Right renal pelvis (tissue), 4 donors: ENCODE measurements at places on chromosomes 1 and 21. TPM values are rescaled to one million over a fixed set of nuclear protein-coding genes. Genes with fewer than 3 reads are reported as not detected.

DNA sequence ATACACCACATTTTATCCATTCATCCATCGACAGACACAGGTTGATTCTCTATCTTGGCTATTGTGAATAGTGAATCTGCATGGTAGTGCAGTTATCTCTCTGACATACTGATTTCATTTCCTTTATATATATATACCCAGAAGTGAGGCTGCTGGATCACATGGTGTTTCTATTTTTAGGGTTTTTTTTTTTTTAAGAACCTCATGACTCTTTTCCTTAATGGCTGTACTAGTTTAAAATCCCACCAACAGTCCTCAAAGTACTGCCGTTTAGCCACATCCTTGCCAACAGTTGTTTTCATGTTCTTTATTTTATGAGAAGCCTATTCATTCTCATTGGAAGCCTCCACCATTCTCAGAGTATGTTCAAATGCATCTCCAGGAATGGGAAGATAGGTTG is 258.7 kb upstream of the SNX7 start:
- DNase-seq: no peak

Gene OR2T11
- polyA plus RNA-seq: not detected

Gene NUDT4B
- polyA plus RNA-seq: 1.7 TPM

Gene BMP8B
- 3.8 TPM for polyA plus RNA-seq

GRCh38 chr1:154404984-154405746 is at the start of gene IL6R:
IL6R (plus strand) TSS chr1:154405343; CDS start chr1:154405630, 287 bp downstream.
- DNase-seq: no peak

DNA sequence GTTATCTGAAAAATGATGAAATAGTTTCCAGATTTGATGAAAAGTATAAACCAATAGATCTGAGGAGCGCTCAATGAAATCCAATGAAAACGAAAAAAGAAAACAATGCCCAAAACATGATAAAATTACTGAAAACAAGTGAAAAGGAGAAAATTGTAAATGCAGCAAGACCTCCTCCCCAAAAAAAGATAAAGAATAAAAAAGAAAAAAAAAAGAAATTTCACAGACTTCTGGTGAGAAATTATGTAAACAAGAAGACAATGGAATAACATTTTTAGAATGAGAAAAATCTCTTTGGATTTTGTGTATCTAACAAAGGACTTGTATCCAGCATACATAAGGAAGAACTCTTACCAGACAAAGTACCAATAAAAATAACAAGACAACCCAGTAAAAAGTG is 134.2 kb downstream of the DNAH14 start:
- no peak for DNase-seq

Gene OR2M3
- 0.04 TPM for polyA plus RNA-seq

- no peak for DNase-seq
These were observed 10.5 kb upstream of the CNIH3 start for GRCh38 chr1:224605482-224606181.

DNA sequence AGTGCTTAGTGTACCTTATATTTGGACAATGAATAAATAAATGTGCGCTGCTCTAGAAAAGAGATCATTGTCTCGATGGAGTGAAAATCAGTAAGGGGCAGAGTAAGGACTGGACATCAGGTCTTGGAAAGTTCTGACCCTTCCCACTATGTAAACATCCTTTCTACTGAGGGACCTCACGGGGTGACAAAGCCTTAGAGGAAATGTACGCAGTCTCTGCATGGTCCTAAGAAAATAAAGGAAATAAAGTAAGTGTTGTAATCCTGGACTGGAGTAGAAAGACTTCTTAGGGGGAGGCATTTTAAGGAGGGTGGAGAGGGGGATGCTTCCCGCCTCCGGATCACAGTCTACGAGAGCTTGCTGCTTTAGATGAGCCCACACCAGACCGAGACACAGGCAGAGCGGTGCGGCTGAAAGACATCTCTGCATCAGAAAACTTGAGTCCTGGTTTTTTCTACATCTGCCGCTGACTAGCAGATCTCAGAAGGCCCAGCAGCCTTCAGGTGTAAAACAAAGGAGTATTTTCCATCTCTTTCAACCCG is 22.3 kb upstream of the GPR137B start:
- DNase-seq: no peak

GRCh38 chr1:160077486-160077885 is 3.9 kb upstream of the KCNJ9 start:
- no peak for DNase-seq

DNA sequence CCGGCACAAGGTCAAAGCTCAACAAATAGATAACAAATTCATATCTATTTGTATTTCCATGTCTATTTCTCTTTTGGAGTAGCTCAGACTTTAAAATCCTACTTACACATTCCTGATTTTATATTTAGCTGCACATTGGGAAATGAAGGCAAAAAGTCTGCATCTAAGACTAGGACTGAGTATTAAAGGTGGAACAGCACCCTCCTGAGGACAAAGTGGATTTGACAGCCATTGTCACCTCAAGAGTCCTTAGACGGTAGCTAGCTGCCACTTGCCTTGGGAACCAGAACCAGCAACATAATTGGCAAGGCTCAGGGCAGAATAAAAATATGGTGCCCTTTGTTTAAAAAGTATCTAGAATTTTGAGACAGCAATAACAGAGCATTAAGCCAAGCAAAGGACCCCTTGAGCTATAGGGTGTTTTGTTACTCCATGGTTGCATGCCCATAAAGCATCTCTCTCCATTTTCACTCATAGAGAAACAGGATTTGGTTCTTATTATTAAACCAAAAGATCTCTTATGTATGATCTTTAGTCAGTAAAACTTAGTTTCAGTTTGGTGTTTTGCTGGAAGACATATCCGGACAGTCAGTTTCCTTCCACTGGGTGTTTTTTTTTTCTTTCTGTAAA is 30.0 kb upstream of the SGIP1 start:
- peak; percentile 10 for DNase-seq

DNA sequence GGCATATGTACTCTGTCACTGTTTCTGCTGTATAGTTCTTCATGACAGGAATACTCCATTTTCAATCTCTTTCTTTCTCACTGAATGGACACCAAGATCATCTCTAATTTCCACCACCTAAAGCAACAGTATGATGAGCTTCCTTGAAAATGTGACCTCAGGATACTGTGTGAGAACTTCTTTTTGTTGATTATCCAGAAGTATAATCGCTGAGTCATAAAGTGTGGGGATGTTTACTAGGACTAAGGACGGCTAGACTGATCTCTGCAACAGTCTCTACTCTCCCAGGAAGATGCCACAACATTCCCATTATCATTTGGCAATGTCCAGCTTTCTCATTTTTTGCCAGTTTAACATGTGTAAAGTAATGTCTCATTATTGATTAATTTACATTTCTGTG is 70.3 kb downstream of the TNFSF18 start:
- DNase-seq: no peak

GRCh38 chr1:53519421-53519820 is 60.2 kb downstream of the DMRTB1 start:
- DNase-seq: no peak

Gene CFAP74
- 0.69 TPM for polyA plus RNA-seq

DNA sequence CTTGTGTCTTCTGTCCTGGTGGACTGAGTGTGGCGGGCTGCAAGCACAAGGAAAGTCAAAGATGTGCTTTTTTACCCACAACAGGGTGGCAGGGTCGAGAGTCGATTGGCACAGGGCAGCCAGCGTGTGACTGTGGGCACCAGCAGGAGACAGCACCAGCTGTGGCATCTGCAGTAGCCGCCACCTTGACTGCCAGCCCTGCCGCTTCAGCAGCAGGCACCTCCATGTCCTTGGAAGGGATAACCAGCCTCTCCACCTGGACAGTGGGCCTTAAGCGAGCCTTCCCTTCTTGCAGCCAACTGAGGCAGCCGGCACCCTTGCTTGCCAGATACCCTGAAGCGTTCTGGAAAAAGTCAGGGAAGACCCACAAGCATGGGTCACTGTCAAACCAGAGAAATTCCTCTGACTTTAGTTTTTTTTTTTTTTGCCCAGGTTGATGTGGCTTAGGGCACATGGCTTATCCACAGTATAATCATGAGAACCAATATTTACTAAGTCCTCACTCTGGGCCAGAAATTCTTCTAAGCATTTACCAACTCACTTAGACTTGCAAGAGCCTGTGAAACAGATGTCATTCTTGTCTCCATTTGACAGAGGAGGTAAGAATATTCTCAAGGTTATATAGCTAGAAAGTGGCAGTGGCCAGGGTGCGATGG is 30.1 kb upstream of the PTGFRN start:
- no peak for DNase-seq

- DNase-seq: no peak
These were observed 244.3 kb downstream of the BARHL2 start for GRCh38 chr1:90472775-90473174.
